ENCODE measurements at places on chromosomes 3 and 15. TPM values are rescaled to one million over a fixed set of nuclear protein-coding genes. Genes with fewer than 3 reads are reported as not detected.

- no peak for DNase-seq
These were observed 36.8 kb downstream of the EID1 start for GRCh38 chr15:48914717-48915116.

GRCh38 chr15:91320101-91320500 is 220.0 kb downstream of the SV2B start:
- no peak for DNase-seq

GRCh38 chr3:196633555-196634151 is 5.8 kb upstream of the NRROS start:
- DNase-seq = no peak

The COL6A5 gene
- 0.03 TPM for total RNA-seq

- no peak for DNase-seq
These were observed 666.6 kb upstream of the CCDC54 start for GRCh38 chr3:106710596-106710995.

GRCh38 chr3:63043631-63044030 is 168.4 kb upstream of the CADPS start:
- DNase-seq = no peak

The ISLR2 gene
- total RNA-seq = 0.27 TPM

GRCh38 chr3:138369151-138369900 is 20.9 kb downstream of the MRAS start:
- DNase-seq = no peak

The CSPG5 gene
- 3.4 TPM for total RNA-seq

GRCh38 chr3:70580021-70580420 is 267.6 kb upstream of the MDFIC2 start:
- DNase-seq = no peak

GRCh38 chr3:10366651-10367101 is 45.8 kb upstream of the SEC13 start:
- peak; percentile 40 for DNase-seq
